ENCODE measurements at places on chromosomes 7 and 10.

DNA sequence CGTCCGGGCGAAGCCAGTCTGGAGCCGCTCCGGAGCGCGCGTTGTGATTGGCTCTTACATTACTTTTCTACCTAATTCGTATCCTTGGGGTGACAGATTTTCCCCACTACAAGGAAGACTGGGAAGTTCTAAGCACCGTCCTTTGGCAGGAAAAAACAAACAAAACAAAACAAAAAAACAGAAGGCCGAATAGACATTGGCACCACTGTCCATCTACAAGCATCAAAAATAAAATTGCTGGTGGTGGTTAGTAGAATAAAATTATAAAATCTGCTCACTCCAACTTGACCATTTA, 651 bp upstream of the SKAP2 start:
- peak; percentile 66 for DNase-seq

DNA sequence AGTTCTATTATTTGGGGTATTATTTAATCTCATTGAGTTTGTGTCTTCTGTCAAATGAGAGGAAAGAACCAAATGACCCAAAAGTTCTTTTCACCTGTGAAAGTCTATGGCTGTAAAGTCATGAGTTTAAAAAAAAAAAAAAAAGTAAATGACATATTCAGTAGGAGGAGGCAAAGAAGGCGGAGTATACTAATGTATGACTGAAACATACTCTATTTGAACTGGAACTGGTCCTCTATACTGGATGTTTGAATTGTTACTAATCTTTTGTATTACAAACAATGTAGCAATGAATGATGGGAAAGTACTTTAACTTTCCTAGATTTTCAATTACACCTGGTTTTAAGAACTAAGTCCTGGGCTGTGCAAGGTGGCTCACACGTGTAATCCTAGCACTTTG, 24.9 kb upstream of the GSAP start:
- DNase-seq: no peak

DNA sequence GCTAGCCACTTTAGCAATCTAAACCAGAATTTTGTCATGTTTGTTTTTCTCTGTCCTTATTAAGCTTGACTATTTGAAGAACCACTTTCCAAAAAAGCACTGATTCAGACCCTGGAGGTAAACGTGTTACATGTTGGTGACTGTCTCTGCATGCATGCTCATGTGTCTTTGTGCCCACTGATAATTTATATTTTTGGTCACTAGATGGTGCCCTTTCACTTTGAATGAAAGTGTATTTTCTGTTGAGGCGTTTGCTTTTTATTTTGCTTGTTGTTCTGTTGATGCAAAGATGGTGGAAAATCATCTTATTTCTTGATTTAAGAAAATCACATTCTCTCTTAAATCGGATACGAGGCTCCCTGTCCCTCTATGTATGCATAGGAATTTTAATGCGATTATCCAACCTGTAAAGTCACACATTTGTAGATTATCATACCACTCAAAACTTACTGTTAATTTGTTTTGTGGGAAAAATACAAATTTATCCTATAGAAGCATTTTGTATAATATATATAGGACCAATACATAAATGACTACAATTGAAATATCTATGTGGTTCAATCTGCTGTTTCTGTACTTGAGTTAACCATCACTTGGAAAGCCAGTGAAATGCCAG, 269.3 kb downstream of the BICC1 start:
- DNase-seq: peak; percentile 42

GRCh38 chr10:118701529-118702323, 53.0 kb downstream of the CACUL1 start:
- no peak for DNase-seq

GRCh38 chr10:22410394-22410793, 65.1 kb downstream of the SPAG6 start:
- DNase-seq: no peak

- DNase-seq: no peak
Measured at GRCh38 chr7:112336936-112337576, 113.2 kb upstream of the IFRD1 start.

GRCh38 chr10:44716470-44717015, 194.6 kb upstream of the TMEM72 start:
- DNase-seq: no peak

- no peak for DNase-seq
Measured at GRCh38 chr10:100510533-100511308, 8.9 kb downstream of the SEC31B start.

DNA sequence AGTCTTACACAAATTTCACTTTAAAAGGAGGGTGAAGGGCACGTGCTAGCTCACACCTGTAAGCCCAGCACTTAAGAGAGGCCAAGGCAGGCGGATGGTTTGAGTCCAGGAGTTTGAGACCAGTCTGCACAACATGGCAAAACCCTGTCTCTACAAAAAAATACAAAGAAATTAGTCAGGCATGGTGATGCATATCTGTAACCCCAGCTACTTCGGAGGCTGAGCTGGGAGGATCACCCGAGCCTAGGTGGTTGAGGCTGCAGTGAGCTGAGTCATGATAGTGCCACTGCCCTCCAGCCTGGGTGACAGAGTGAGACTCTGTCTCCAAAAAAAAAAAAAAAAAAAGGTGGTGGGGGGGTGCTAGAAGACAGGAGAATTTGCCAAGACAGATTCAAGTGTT, 237.3 kb upstream of the KLF14 start:
- DNase-seq: no peak

GRCh38 chr10:6148908-6149307, 53.8 kb upstream of the PFKFB3 start:
- no peak for DNase-seq

DNA sequence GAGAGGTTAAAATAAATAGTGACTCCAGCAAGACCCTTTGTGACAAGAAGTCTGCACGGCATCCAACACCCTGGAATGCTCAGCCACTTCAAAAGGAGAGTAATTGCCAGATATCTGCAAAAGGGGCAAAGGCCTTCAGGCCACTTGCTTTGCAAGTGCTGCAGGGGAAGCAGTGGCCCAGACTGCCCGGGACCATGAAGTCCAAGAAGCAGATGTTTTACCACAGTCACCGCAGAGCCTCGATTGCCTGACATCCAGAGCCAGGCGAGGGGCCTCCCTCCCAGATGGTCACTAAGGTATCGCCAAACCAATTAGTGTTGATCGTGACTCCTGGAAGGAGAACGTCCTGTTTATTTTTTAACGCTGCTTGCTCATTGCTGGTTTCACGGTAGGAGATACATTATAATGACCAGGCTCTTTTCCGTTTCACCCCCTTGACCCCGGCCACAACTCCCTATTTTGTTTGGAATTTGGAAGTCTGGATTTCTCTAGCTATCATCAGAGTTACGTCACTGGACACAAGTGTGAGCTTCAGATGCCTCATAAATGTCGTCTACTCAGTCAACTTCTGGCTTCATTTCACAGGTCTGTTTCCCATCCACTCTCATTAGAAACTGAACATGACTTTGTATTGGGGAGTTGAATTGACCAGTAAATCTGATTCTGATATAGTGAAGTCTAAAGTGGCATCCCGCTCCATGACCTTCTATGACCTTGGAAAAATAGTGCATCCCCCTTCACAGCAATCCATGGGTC, 276.2 kb downstream of the WDR11 start:
- no peak for DNase-seq

GRCh38 chr10:29158066-29158465, 130.8 kb upstream of the LYZL1 start:
- DNase-seq: no peak

- peak; percentile 34 for DNase-seq
Measured at GRCh38 chr7:133139350-133139749, 57.5 kb upstream of the CHCHD3 start.

DNA sequence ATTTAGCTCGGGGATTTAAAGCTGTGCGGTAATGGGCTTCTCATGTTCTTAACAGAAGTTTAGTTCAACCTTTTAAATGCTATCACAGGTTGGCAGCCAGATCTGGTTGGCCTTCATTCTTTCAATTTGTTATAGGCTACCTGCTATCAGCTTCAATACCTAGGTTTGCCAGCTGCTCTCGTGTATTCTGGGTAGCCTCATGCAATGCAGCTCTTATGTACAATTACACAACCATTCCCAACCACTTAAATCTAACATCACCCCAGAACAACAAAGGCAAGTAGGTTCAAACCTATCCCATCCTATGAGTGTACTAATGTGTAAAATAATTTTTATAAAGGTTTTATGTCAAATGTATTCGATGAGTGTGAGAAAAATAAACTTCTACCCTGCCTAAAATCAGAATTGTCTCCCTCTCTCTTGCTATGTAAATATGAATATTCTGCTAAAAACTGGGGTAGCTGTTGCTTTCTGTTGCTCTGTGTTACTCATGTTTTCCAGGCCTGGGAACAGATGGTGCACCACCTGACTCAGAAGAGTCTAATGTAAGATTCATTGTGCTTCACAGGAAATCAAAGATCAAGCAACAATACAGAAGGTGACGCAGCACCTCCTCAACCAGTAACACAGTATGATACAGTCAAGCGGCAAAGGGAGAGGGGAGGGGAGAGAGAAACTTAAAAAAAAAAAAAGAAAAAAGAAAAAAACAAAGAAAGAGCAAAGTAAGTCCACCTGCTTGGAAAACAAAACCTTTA, 188.6 kb downstream of the ETV1 start:
- DNase-seq: peak; percentile 71

DNA sequence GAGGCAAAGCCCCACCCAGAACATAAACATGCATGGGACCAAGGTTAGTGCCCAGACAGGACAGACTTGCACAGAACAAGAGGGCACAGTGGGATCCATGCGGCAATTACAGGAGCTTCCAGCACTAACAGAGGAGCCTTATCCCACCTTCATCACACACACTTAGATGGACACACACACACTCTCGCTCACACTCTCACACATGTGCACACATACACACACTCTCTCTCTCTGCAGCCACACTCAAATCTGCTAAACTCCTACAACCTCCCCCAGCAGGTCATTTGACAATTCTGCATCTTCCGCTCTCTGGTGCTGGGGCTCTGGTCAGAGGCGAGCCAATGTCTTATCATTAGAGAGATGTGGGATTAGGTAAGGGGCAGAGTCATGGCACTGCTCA, 120.5 kb downstream of the UBE2H start:
- DNase-seq: no peak

DNA sequence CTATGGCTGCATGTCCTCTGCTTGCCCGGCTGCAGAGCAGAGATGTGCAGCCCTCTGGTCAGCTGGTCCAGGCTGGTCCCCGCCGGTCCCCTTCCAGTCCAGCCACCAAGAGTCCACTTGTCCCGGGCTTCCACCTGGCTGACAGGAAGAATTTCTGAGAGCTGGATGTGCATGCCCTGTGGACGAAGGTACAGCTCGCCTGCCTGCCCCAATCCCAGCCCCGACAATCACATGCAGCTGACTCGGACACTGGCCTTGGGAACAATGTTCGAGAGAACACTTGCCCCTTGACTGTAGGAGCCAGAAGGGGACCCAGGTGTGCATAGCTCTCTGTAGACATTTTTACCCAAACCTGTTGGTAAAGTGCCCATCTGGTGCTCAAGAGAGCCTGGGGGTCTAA, 11.8 kb downstream of the AVPI1 start:
- DNase-seq: no peak

- peak; percentile 89 for DNase-seq
Measured at GRCh38 chr10:126350216-126350992, 37.9 kb downstream of the ADAM12 start.

DNA sequence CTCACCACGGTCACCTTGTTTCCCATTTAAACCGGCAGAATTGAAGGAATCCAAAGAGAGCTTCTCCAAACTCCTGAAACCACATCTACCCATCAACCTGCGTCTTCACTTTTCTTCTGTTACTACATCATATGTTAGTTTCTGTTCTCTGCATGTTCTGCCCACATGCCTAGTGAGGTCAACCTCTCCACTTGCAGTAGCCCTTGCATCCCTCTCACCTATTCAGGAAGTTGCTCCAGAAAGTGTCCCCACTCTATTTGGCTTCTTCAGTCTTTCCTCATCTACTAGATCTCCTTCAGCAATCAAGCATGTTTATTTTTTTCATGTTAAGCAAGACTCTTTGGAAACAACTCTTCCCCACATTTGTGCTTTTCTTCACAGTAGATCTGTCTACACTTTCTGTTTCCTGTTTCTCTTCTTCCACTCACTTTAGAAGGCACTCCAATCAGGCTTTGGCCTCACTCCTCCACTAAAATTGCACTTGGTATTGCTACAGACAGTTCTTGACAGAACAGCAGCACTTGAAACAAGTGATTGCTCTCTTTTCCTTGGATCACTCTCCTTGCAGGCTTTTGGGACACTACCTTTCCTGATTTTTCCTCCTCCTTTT, 7.5 kb downstream of the SAMD9L start:
- DNase-seq: no peak

- no peak for DNase-seq
Measured at GRCh38 chr10:34420795-34421194, 394.3 kb downstream of the PARD3 start.

GRCh38 chr7:5690931-5691473, 90.5 kb downstream of the RNF216 start:
- DNase-seq: no peak

- DNase-seq: no peak
Measured at GRCh38 chr7:101555921-101556275, 73.2 kb downstream of the MYL10 start.

DNA sequence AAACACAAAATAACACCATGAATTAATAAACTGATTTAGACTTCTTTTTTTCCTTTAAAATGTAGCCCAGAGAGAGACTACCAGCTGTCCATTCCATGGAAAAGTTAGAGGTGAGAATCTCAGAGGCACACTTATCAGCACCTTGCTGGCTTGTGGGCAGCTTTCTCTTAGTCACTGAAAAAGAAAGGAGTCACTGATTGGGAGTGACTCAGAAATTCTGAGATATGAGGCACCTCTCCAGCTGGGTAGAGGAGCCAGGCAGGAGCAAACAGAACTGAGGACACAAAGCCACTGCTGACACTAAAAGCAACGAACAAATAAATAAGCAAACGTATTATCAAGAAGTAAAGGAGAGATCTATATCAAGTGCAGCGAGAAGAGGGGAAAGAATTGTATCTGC, 310.6 kb downstream of the PARD3 start:
- DNase-seq: peak; percentile 54

GRCh38 chr7:44116789-44117666, 6.3 kb downstream of the POLD2 start:
- DNase-seq: no peak

DNA sequence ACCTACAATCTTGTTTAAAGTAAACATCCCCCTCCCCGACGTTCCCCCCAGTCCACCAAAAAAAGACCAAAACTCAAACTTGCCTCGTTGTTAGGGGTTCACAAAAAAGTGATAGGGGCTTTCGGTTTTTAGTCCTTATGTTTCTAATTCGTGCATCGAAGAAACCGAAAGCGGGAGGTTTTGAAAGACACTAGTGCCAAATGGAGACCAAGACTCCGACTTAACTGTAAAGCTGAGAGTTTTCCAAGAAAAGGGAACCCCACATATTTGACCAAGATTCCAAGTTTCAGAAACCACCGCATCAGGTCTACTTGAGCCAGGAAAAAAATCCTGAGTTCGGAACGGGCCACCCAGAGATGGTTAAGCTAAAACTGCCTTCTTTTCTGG, 534 bp downstream of the PSMA2 start:
- no peak for DNase-seq

- no peak for DNase-seq
Measured at GRCh38 chr10:108615576-108616320, 1307.6 kb downstream of the XPNPEP1 start.

DNA sequence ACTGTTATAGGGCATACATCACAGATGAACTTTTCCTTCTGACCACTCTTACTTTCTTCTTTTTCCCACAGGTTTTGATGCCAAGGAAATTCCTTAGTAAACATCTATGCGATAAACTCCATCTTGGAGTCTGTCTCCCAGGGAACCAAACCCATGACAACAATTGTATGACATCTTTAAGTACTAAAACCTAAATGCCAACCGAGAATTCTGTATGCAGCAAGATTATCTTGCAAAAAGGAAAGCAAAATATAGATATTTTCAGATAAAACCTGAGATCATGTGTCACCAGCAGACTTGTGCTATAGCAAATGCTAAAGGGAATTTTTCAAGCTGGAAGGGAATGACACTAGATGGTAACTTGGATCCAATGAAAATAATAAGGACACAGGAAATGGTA, 22.0 kb upstream of the BEND7 start:
- DNase-seq: no peak
